ENCODE measurements at places on chromosomes 12 and 14. TPM values are rescaled to one million over a fixed set of nuclear protein-coding genes. Genes with fewer than 3 reads are reported as not detected.

LIN7A gene
- total RNA-seq = 0.33 TPM

AP5M1 gene
- total RNA-seq = 19.2 TPM

ABCC9 gene
- total RNA-seq = not detected

RGS6 gene
- not detected for total RNA-seq

GPR65 gene
- total RNA-seq = not detected

DNAH10 gene
- 0.17 TPM for total RNA-seq

EGLN3 gene
- 4.4 TPM for total RNA-seq

KLRD1 gene
- total RNA-seq = not detected

CLEC2B gene
- 1.8 TPM for total RNA-seq
